CD4-positive, alpha-beta memory T cell (primary cell): ENCODE measurements at places on chromosomes 11 and 22. TPM values are rescaled to one million over a fixed set of nuclear protein-coding genes. Genes with fewer than 3 reads are reported as not detected.
A peak's percentile ranks its signal among the peaks of the same experiment; 100 is the strongest.

GRCh38 chr11:14789879-14790484 is 102.0 kb downstream of the CYP2R1 start:
- peak; percentile 16 for DNase-seq

DNA sequence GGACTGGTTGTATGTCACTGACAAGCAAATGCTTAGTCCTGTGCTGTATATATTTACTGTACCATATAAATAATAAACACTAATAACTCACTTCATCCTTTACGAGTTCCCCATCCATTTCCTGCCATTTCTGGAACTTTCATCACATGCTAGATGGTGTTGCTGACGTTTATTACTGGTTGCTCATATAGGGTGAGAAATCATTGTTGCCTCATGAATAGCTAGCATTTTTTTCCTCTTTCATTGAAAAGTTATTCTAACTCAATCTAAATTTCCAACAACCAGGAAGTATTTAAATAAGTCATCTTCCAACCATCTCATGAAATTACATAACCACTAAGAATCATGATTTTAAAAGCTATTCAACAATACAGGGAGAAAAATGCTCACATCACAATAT is 88.6 kb upstream of the RCN1 start:
- no peak for DNase-seq

CD3D gene
- total RNA-seq: 343 TPM

JRKL gene
- 18.3 TPM for total RNA-seq

MPPED2 gene
- total RNA-seq: not detected
